RCC 7860 (cell line): ENCODE measurements at places on chromosomes 3 and 15.

DNA sequence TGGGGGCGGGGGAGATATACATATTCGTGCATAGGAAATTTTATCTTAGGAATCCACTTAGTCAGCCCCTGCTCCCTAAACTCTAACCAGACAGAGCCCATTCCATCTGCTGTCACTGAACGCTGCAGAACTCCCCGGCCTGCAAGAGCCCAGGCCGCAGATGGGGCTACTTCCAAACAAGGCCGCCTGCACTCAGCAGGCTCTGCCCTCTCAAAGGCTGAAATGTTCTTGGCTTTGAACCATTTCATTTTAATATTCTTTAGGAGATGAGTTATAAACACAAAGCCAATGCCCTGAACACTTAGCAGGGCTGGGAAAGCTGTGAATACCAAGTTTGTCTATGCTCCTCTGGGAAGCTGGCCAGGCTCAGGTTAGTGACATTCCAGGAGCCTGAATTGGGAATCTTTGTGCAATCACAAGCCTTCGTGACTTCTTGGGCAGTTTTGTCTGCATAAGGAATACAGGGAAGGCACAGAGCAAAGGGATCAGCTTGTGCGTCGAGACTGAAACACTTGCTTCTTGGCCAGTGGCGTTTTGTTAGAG lies 65.0 kb downstream of the SYNM start:
- no peak for DNase-seq

- DNase-seq, result no peak
Measured at GRCh38 chr15:71066983-71067382, 48.3 kb upstream of the THSD4 start.

DNA sequence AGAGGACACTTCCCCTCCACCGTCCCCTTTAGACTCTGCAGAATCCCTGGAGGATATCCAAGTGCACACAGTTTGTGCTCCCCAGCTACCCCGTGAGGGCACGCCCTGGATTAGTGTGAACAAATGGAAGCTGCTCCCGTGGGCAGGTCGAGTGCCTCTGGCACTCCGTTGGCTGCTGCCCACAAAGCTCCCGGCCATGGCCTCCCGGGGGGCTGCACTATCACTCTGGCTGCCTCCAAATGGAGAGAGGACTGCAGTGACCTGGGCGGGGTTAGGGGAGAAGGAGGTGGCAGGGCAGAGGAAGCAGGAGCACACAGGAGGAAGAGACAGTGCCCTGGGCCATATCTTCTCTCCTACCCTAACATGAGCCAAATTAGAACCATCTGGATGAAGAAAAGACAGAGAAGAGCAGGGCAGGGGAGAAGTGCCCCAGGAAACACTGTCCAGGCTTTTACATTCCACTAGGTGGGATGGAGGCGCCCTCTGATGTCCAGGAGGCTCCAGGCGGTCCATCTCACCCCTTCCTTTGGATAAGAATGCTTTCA lies 29.4 kb upstream of the ACAD9 start:
- peak; percentile 13 for DNase-seq

GRCh38 chr15:54843006-54843405 lies 353.7 kb downstream of the RSL24D1 start:
- DNase-seq, result no peak

GRCh38 chr3:9377981-9378380 lies 15.1 kb downstream of the THUMPD3 start:
- no peak for DNase-seq

DNA sequence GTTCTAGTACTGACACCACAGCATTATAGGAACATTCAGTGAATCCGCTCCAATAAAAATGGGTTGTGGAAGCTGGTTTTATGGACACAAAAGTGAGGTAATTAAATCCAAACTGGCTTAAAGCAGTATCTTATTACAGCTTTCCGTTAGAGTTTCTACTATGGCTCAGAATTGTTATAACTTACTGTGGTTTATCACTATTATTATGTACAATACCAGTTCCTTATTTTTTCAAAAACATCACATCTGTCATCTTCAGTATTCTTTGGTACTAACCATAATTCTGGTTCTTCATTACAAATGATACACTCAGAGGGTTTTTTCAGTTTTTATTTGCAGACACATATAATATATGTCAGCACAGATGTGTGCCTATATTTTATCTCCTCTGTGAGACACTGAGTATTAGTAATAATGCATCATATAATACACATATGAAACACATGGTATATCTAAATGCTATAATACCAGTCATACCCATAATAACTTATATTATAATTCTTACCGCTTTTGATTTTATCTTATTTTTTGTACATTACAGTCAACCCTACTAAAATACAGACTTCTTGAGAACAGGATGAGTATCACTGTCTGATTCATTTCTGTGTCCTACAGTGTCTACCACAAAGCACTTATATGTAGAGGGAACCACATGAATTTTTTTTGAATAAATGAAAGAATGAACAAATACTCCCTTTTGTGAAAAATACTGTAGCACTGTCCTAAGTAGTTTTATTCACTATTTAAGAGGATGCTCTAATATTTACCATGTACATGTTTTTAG lies 39.0 kb downstream of the CMSS1 start:
- no peak for DNase-seq

- no peak for DNase-seq
Measured at GRCh38 chr3:134361162-134361835, 12.9 kb downstream of the AMOTL2 start.

- no peak for DNase-seq
Measured at GRCh38 chr15:98530570-98530969, 117.8 kb upstream of the IGF1R start.

GRCh38 chr3:42746455-42747450 lies 26.3 kb downstream of the CCDC13 start:
- DNase-seq, result no peak

DNA sequence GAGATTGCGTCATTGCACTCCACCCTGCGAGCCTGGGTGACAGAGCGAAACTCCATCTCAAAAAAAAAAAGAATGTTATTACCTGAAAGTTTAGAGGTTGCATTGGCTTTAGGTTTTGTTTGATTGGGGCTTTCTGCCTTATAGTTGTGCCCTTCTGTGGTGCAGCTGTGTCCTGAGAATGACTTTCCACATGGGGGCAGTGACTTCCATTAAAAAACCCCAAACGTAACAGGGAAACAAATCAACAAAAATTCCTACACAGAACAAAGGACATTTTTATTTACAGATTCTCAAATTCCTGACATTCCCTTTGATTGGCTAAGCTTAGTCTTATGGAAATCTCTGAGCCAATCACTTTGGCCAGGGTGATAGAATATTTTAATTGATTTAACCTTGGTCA lies 154.1 kb upstream of the GPR149 start:
- DNase-seq, result no peak

DNA sequence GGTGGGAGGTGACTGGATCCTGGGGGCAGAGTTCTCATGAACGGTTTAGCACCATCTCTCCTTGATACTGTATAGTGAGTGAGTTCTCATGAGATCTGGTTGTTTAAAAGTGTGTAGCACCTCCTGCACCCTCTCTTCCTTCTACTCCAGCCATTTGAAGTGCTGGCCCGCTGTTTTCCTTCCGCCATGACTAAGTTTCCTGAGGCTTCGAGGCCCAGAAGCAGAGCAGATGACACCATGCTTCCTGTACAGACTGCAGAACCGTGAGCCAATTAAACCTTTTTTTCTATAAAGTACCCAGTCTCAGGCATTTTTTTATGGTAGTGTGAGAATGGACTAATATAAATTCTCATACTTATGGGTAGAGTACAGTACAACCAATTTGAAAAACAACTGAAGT lies 123.6 kb upstream of the BHLHE40 start:
- DNase-seq, result no peak

DNA sequence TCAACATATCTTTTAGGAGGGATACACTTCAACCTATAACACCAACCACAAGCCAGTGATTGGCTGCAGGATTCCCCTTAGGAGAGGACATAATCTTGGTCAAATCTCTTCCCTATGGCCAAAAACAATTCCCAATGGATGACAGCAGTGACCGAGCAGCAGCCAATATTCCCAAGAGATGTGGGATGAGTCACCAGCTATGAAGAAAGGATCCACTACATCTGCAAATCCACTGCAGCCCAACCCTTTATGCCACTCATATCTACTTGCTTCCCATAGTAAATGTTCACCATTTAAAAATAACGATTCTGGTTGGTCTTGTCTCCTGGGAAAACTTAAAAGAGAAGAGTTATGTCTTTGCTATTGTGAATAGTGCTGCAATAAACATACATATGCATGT lies 4.5 kb upstream of the IQCF5 start:
- DNase-seq, result no peak

DNA sequence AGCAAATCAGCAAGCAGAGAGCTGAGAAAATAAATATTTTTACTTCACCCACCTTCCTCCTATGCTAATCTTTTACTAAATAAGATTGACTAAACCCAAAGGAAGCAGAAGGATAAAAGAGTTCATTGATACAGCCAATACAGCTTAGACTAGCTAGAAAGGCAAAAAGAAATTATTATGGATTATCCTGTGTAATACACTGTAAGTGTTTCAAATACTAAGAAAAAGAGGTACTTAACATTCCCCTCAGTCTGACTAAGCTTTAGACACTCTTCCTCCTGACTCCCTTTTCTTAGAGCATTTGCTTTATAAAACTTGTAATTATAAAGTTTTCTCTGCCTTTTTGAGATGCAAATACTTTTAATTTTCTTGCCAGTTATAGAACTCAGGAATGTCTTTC lies 848.9 kb upstream of the CADM2 start:
- no peak for DNase-seq

GRCh38 chr15:69126054-69126469 lies 34.4 kb upstream of the GLCE start:
- no peak for DNase-seq

DNA sequence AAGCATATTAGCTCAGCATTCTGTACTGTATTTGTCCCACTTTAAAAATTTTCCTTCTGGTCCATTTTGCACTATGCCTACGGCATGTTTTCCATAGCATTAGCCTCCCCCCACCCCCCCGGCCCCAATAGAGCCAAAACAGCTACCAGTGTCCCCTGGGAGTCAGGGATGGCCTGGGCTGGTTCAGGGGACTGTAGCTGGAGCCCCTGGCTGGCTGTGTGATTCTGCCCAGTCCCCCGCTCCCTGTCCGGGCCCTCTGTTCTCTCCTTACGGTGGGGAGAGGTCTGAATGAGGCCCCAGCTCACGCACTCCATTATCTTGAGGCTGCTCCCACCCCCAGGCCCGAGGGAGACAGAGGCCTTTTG lies 70.1 kb downstream of the KLF15 start:
- DNase-seq, result no peak

DNA sequence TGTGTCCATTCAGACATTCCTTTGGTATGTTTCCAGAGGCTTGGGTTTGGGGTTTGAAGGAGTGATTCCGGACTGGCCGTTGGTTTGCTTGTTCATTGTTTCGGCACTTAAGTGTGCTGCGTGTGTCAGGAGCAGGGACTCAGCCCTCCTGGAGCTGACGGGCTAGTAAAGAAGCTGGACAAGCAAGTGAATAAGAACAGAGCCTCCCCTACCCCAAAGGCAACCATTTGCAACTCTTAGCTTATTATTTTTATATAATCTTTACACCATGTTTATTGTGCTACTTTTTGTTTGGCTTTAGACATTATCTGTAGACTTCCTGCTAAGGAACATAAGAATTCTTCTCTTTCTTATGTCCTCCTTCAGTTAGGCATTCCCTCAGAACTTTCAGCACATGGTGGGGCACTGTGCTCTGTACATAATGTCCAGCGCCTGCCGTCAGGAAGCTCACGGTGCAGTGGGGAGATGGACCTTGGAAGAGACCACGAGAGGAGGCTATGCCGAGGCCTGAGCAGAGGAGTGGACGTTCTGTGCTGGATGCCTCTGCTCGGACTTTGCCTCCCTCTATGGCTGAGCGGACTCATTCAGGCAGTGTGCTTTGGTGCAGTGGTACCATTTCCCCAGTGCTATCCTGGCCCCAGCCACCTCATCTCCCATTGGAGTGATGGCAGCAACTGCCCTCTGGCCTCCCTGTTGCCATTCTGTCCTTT lies 65.4 kb downstream of the EEFSEC start:
- DNase-seq, result no peak

- no peak for DNase-seq
Measured at GRCh38 chr3:5116538-5116937, 5.6 kb upstream of the ARL8B start.

DNA sequence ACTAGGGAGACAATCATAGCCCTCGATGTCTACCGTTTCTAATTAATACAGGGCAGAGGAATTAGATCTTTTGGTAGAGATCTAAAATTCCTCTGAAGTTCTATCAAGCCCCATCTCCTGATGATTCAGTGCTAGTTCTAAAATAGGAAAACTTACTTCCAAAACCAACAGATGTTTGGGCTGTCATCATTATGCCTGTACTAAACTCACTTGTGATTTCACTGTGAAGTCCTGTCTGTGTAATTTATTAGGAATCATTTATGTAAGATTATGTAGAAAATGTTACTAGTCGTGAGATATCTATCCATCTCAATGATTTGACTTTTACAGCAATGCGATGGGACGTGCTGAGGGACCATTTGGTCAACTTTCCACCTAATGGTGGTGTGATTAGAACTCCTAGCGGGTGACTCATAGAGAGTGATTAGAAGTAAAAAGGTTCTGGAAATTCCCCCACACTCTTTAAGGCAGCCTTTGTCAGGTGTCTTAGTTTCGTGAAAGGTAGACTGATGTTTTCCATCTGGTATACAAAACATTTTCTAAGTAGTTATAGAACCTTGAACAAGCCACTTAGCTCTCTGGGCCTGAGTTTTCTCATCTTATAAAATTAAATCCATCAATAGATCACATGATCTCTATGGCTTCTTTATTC lies 34.2 kb downstream of the LIPC start:
- DNase-seq, result no peak

DNA sequence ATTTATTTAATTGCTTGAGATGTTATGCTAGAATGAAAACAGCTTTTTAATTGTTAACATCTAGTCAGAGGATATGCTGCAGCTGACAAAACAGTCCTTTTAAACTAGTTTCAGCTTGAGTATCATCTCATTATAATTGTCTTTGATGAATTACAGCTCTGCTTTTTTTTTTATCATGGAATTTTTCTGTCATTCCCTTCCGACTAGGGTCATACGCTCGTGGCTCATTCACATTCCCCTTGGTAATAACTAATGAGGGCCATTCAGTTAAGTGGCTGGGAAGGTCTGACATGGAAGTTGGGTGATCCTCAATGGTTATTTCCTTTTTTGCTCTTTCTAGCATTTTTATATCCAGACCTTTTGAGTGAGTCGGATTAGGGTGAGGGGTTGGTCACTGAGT lies 77.0 kb downstream of the PGPEP1L start:
- no peak for DNase-seq

- no peak for DNase-seq
Measured at GRCh38 chr3:72533591-72534473, 314.4 kb downstream of the SHQ1 start.

DNA sequence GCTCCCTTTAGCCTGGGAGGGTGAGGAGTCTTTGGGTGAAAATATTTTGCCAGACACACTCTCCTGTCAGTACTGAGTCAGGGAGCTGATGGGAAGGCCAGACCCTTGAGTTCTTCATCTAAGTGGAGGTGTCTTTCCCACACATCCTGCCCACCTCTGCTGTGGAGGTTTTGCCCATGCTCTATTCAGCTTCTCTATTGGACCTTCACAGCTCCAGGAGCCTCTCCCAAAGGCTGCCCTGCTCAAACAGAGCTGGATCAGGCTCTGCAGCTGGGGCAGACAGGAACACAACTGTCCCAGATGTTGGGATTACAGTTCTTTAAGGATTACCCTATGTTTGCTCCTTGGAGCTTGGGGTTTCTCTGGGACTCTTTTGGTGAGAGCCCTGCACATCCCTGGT lies 77.9 kb downstream of the SPSB4 start:
- DNase-seq, result no peak

GRCh38 chr3:102078854-102079808 lies 229.8 kb downstream of the NFKBIZ start:
- no peak for DNase-seq

- no peak for DNase-seq
Measured at GRCh38 chr15:92393980-92394308, 263 bp downstream of the ST8SIA2 start.

GRCh38 chr3:143301031-143301901 lies 181.7 kb downstream of the CHST2 start:
- no peak for DNase-seq
